ENCODE measurements at places on chromosomes 12 and 14. TPM values are rescaled to one million over a fixed set of nuclear protein-coding genes. Genes with fewer than 3 reads are reported as not detected.

The AQP2 gene
- not detected for total RNA-seq

The NANOG gene
- not detected for total RNA-seq

The KRT3 gene
- not detected for total RNA-seq

The DACT1 gene
- total RNA-seq: 1.7 TPM

The TAS2R10 gene
- total RNA-seq: not detected

The PTHLH gene
- total RNA-seq: 0.41 TPM

The SAMD15 gene
- 1.9 TPM for total RNA-seq

The AGAP2 gene
- 0.02 TPM for total RNA-seq

The IQSEC3 gene
- total RNA-seq: not detected

Data from A172 (cell line).